ENCODE measurements at places on chromosomes 7 and 10.
A peak's percentile ranks its signal among the peaks of the same experiment; 100 is the strongest.

- no peak for DNase-seq
These were observed 12.8 kb downstream of the WDR86 start for GRCh38 chr7:151397026-151397425.

DNA sequence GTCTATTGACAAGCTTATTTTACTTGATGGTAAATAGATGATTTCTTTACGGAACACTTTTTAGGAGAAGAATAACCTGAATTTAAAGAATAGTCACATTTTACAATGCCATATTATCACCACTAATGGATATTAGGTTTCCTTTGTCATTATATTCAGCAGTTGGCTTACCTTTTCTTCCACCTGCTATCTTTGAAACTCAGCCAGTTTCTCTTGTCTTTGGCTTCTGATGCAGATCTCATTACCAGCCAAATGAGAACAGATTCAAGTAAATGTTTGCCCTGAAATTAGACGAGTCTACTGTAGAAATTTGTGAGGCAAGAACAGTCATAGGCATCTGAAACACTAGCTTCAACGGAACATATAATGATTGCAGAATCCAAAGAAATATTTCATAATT is 85.5 kb upstream of the OIT3 start:
- no peak for DNase-seq

DNA sequence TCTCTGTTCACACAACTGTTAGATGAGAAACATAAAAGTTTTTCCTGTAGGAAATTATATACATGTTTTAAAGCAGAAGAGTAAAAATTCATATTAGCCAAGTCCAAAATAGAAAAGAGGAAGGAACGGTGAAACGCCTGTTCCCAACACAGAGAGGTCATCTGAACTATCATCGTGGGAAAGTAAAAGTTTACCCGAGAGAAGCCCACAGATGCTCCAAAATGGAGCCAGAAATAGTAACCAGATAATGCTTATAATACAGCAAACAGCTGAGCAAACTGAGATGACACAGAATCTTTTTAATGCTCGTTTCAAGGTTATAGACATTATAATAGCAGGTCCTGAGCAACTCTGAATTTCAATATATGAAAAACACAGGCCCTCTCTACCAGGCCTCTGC is 24.5 kb downstream of the FRMD4A start:
- DNase-seq = no peak

- no peak for DNase-seq
These were observed 1676.7 kb downstream of the REEP3 start for GRCh38 chr10:65197935-65198334.

GRCh38 chr10:92800134-92800733 is 48.1 kb upstream of the EXOC6 start:
- DNase-seq = no peak

- peak; percentile 18 for DNase-seq
These were observed 48.6 kb upstream of the SLIT1 start for GRCh38 chr10:97234400-97234799.

GRCh38 chr10:71972746-71973695 is 8.8 kb downstream of the CHST3 start:
- DNase-seq = no peak

DNA sequence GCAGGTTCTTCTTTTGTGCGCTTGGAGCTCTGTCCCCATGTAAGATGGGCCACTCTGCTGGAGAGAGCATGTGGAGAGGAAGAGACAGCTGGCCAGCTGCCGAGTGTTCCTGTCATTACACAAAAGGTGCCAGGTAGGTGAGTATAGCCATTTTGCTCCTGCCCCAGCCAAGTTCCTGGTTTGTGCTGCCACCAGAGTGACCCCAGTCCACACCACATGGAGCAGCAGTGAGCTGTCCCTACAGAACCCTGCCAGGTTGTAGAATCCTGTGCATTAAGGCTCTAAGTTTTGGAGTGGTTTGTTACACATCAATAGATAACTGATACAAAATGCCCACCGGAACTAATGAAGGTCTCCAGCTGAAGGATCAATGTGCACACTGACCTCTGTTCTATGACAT is 84.6 kb upstream of the GHITM start:
- DNase-seq = no peak

GRCh38 chr10:129707406-129708388 is 240.7 kb downstream of the MGMT start:
- no peak for DNase-seq

- DNase-seq = no peak
These were observed 167.5 kb downstream of the NRF1 start for GRCh38 chr7:129778770-129779601.

- DNase-seq = no peak
These were observed 91.0 kb upstream of the LRRTM3 start for GRCh38 chr10:66834802-66835201.

DNA sequence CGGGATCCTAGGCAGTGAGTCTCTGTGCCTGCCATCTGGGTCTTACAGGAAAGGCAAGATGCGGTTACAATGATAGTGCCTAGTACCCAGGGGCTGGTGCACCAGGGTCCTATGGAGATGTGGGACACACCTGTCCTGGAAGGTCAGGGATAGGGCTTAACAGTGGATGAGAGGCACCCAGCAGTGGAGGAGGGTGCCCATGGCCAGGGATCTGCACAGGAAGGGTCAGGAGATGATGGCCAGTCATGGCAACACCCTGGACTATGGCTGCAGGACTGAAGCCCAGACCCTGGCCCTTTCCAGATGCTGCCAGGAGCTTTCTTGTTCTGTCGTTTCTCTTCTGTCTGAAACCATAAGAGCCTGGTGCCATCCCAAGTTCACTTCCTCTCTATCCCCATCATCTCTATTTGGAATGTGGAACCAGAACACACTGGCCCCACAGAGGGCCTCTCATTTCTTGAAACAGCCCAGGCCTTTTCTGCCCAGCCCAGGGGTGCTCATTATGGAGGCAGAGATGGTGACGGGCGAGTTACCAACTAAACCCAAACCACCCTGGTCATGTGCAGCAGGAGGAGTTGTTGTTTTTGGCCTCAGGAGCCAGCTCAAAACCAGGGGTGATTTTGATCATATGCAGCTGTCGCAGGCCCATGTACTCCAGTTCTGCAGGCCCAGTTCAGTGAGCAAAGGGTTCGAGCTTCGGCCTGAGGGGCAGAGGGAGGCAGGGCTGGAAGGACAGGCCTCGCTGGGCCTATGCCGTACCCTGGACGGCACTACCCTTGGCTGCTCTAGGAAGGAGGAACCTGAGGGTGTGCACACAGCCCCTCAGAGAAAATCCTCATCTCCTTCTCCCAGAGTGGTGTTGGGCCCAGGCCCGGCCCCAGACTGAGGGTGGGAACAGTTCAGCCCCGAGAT is 52.6 kb upstream of the GDF10 start:
- DNase-seq = no peak

DNA sequence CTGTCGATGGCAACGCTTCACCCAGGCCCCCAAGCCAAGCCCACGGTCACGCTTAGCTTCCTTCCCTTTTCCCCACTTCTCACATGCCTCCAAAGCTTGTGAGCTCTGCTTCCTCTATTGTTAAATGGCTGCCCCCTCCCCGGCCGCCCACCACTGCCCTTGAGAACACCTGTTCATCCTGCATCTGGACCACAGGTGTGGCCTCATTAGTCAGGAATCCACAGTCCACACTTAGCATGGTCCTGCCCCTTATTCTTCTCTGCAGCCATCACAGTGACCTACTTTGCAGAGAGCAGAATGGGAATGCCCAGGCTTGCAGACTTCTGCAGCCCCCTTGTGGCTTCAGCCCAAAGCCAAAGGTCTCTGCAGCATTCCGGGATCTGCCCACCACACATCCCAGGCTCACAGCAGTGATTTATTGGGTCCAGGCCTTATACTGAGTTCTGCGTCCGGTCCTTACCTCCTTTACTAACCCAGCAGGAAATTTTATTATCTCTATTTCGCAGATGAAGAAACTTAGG is 66.9 kb downstream of the PTPRE start:
- peak; percentile 53 for DNase-seq

DNA sequence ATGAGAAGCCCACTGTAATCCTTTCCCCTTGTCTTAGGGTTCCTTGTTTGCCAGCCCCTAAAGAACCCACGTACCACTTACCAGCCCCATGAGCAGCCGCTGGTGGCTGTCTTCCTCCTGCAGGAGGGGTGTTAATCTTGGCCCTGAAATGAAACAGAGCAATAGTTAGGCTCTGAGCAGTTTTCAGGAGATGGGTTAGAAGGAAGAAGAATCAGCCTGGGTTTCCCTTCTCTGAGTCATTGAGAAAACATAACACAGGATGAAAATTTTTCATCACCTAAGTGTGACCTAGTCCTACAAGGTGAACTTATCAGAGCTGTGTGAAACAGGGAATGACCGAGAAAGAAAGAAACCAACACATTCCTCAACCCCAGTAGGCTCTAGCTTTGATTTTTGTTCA is 90.0 kb downstream of the GSAP start:
- no peak for DNase-seq

GRCh38 chr10:101446947-101447346 is 93.0 kb downstream of the BTRC start:
- no peak for DNase-seq

DNA sequence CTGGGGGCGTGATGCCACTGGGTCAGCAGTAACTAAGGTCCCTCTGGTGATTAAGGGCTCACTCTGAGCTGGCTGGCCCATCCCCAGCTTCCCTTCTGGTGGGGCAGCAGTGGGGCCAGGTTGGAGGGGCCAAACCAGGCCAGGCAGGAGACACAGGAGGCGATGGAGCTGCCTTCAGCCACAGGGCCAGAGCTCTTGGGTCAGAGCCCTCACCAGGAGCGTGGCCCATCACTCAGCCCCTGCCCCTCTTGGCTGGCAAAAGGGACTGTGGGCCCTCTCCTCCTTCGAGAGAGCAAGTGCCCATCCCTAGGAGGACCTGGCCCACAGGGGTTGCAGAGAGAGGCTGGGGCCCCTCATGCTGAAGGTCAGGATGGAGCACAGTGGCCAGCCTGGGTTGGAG is 4.5 kb downstream of the KCNK18 start:
- DNase-seq = no peak

DNA sequence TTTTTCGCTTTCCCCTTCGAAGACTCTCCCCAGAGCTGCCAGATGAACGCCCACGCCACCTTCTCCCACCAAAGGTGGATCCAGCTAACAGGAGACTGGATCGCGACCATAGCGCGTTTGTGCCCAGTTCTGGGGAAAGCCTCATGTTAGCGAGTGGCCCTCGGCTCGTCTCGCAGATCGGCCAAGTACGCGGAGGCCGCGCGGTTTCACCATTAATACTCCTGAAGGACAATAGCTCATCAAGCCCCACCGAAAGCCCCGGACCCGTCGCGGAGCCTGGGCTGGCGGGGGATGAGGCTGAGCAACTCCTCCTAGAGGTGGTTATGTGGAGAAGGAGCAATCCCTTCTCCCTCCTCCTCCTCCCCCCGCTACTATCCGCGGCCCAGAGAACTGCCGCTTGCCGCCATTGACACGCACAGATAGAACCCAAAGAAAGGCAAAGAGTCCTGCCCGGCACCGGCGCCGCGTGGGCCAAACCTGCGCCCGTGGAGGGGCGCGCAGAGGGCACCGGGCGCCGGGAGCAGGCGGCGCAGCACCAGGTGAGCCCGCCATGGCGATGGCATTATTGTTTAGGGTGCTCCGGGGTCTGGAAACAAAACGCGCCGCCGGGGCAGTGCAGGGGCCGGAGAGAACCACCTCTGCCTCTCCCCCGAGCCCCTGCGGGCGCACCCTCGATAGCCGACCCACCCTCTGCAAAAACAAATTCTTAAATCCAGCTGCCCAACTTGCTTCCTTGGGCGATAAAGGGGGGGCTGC is at the start of gene MACROH2A2:
Gene MACROH2A2 (plus strand): TSS at position 385 of the 756 bp plus-strand sequence. CDS start 22,813 bp downstream, outside the sequence.
- no peak for DNase-seq

- no peak for DNase-seq
These were observed 576.6 kb upstream of the KCND2 start for GRCh38 chr7:119696336-119696735.

DNA sequence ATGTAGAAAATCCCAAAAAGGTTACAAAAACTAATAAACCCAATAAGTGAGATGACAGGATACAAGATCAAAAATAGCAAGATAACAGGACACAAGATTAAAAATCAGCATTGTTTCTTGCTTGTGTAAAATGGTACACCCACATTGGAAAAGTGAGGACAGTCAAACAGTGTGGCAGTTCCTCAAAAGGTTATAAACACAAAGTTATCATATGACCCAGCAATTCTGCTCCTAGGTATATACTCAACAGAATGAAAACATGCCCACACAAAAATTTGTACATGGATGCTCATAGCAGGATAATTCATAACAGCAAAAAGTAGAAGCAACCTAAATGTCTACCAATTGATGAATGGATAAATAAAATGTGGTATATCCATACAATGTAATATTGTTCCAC is 105.8 kb downstream of the ARMH3 start:
- DNase-seq = no peak
